ENCODE measurements at places on chromosomes 12 and 14. TPM values are rescaled to one million over a fixed set of nuclear protein-coding genes. Genes with fewer than 3 reads are reported as not detected.
A peak's percentile ranks its signal among the peaks of the same experiment; 100 is the strongest.

TMPO gene
- 156 TPM for total RNA-seq

GPR68 gene
- total RNA-seq = 3.6 TPM

PLEKHD1 gene
- total RNA-seq = 0.10 TPM

OVCH1 gene
- total RNA-seq = not detected

DNA sequence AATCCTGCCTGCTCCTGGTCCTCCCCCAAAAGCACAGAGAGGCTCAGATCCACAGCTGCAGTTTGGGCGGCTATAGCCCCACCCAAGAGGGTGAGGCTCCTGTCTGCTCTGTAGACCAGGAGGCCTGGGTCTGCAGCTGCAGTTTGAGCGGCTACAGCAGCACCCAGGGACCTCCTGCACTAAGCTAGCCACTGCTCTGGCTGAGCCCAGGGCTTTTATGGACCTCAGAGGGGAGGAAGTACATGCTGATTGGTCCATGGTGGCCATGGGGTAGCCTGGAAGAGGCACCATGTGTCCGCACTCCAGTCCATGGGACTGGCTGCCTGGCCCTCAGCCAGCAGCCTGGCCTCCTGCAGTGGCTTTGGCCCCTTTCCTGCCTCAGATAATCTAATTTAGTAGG, 49.6 kb upstream of the GSC start:
- DNase-seq = no peak

- peak; percentile 43 for DNase-seq
Measured at GRCh38 chr12:113322343-113322742, 12.6 kb downstream of the SLC8B1 start.
